ENCODE measurements at places on chromosomes 7 and 10. TPM values are rescaled to one million over a fixed set of nuclear protein-coding genes. Genes with fewer than 3 reads are reported as not detected.

DNA sequence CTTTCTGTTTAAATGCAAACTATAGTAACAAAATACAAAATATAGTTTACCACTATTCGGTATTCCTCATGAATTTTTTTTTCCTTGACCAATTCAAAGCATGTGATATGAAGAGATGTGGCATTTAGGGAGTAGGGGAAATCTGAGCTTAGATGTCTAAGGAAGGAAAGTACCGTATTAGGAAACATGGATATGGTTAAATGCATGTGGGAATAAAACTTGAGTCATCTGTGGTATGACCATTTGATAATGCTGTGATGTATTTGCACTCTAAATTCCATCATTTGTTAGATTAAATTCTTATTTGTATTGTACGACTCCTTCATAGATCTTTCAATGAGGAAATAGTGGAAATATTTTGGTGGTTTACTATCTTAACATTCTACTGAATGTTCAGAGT, 19.7 kb downstream of the AHR start:
- no peak for DNase-seq

GRCh38 chr7:33500703-33501701, 371.6 kb downstream of the BBS9 start:
- DNase-seq, result no peak

DNA sequence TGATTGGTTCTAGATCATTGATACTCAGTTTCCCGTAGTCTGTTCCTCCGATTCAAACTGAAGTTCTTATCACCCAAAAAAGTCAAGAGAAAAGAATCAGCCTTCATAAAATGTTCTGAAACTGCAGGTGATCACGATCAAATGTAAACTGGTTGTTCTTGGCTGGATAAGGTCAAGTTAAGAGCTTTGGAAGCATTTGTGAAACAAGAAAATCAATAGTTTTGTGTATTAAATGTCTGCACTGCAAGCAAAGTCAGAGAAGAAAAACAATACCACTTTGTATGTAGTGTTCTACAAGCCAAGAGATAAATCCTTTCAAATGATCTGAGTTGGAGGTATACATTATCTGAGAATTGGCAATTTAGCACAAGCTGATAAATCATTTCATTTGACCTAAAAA, 710.3 kb downstream of the SORCS1 start:
- no peak for DNase-seq

DNA sequence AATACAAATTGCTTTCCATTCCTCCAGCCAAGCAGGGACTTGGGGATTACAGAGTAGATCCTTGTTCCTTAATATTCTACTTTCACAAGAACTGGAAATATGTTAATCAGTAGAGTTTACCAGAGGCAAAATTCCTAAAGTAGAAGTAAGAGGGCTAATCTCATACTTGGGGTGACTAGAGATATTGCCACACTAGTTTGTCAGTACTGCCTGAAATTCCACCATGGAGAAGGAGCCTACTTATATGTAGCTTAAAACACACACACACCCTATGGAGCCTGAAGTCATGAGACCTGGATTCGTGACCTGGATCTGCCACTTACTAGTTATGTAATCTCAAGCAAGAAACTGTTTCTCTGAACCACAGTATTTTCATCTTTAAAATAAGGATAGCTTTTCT, 33.9 kb downstream of the STRIP2 start:
- DNase-seq, result no peak

DNA sequence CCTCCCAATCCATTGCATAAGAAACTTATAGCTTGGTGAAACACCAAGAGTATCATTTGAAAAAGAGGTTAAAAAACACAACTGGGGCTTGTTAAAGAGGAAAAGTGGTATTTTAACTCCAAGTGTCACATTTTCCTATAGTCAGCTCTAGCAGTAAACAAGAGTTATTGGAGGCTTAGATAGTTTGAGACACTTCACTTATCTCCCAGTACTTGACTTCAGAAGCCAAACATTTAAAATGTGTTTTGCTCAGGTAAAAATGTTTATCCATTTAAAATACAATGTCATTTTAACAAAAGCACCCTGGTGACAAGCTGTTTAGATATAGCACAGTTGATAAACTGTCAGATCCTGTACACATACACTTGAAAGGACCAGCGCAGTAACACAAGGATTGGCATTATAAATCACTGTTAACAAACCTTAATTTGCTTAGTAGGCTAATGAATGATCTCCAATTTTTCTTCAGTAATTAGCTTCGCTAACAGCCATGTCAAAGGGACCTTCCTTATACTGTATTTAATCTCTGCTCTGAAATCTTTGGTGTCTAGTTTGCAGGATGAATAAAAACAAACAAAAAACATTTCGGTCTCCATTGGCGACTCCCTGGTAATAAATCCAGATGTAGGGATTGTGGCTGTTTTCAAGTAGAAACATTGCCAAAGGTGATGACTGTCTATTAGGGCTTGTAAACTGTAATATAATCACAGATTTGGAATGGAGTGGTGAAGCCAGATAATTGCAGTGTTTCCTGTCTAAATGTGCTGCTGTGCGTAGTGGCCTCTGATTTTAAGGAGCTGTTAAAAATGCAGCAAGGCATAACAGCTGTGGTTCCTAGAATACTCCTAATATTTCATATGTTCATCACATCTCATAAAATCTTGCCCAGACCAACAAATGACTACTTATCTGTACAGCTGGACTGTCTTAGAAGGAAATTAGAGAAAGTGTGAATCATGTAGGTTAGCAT, 545.1 kb downstream of the AUTS2 start:
- DNase-seq, result no peak

- DNase-seq, result no peak
Measured at GRCh38 chr10:64573623-64574325, 1052.6 kb downstream of the REEP3 start.

GRCh38 chr10:5856701-5857004, 33.0 kb downstream of the ANKRD16 start:
- DNase-seq, result no peak

GRCh38 chr7:159148430-159149395, 4.0 kb upstream of the VIPR2 start:
- no peak for DNase-seq

DNA sequence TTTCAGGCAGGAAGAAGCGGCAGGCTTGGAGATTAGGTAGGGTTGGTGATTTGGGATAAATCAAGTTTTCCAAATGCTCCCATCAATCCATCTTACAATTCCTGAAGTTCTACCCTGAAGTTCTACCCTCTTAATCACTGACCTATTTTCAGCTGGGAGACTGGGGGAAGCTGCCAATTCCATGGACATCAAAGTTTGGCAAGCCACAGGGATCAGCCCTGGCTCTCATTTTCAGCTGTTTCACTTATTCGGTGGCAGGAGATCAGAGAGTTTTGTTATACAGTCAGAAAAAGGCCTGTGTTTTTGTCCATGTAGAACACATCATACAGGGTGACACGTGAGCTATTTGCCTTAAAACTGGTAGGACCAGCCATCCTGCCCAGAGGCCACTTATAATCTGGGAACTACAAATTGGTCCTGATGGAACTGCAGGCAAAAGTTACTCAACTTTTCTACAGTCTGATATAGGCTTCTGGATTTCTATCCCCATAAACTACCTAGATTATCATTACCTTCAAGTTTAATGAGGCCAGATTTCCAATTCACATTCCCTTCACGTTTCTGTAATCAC, 112.9 kb upstream of the ZNF746 start:
- no peak for DNase-seq

DNA sequence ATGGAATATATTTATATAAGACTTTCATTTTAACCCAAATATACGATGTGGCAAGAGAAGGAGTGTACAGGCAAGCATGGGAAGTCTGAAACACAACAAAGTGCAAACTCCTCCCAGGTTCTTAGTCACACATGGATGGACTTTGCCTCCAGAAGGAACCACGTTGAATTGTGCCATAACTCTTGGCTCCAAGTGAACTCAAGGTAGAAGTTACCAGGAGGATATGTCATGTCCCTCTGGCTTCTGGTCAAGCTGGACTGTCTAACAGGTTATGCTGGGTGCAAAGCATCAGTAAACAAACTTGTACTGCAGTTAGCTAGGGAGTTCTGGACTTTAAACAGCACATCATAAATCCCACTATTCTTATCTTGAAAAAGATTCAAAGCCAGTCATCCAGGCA, 328.3 kb upstream of the TEX47 start:
- DNase-seq, result no peak

GRCh38 chr7:262251-262572, 27.8 kb upstream of the FOXL3 start:
- no peak for DNase-seq

DNA sequence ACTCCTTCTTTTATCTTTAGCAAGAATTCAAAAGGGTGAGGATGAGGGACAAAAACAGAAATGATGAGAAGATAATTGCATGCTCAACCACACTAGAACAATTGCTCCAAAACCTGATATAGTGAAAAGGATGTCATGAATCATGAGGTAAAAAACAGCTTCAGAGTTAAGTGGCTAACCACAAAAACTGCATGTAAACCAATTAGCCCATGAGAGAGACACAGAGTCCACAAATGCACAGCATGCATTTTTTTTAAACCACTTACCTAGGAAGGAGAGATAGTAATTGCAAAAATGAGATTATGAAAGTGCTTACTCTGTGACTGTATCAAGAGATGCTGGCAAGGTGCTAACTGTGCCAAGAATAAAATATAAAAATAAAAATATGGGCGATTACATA, 132.9 kb downstream of the MBL2 start:
- DNase-seq, result no peak

- DNase-seq, result no peak
Measured at GRCh38 chr10:114899982-114900381, 38.0 kb upstream of the TRUB1 start.

GRCh38 chr10:29604291-29604825, 30.4 kb downstream of the SVIL start:
- DNase-seq, result no peak

DNA sequence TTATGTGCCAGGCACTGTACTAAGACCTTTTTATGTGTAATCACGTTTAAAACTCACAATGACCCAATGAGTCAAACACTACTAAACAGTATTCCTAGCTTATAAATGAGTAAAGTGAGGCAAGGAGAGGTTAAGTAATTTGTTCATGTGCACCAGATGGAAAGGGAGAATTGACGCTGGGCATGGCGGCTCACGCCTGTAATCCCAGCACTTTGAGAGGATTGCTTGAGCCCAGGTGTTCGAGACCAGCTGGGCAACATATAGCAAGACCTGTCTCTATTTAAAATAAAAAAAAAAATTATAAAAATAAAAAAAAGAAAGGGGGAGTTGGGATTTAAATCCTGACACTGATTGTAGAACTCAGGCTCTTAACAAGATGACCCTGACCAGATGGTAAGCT, 46.7 kb upstream of the DLG5 start:
- no peak for DNase-seq

DNA sequence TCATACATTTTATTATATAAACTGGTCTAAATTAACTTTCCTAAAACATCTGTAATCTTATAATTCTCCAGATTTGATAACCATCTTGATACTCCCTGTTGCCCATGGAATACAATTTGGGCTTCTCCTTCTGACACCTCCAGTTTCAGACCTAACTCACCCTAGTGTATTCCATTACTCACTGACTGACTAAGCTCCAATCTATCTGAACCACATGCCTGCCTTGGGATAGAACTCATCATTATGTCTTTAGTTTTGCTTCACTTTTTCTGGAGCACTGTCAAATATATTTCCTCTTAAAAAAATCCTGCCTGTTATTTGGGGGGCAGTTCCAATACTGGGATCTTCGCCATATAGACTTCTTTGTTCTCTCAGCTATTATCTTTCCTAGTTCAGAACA, 4.9 kb upstream of the FOXP2 start:
- DNase-seq, result no peak

TASOR2 gene
- total RNA-seq, result 36.7 TPM

RBM20 gene
- 103 TPM for total RNA-seq

ITGB8 gene
- 2.5 TPM for total RNA-seq

NRCAM gene
- 0.30 TPM for total RNA-seq

GPAM gene
- total RNA-seq, result 42.5 TPM

SPRN gene
- not detected for total RNA-seq

CCL24 gene
- total RNA-seq, result not detected

ABCC2 gene
- total RNA-seq, result 0.05 TPM

Measured in Right ventricle myocardium inferior (tissue), 1 donor.